ENCODE measurements at places on chromosomes 13 and 19.

- DNase-seq: no peak
These were observed 83.6 kb downstream of the FGF14 start for GRCh38 chr13:102318233-102318632.

DNA sequence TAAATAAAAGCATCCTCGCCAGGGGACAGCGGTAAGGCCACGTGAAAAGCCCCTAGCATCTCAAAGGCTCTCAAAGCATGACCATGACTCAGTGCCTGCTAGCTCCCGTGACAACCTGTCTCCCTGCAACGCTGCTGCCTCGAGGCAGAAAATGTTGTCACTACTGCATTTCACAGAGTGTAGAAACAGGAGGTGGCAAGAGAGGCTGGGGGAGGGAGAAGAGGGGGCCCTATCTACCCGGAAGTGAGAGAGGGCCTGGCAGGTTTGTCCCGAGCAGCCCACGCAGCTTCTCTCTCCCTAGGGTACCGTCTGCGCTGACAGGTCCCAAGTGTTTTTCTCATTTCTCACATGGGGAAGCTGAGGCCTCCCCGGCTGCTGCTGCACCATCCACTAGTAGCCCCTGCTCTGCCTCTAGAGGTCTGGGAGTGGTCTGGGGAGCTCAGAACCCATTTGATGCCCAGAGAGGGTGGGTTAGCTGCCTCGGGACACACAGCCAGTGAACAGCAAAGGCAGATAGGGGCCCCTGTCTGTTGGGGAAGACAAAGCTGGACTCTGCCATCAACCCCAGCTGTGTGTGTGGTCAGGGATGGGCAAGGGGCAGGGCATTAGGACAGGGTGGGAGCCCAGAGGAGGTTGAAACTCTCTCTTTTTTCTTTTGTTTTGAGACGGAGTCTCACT lies 3.7 kb downstream of the TINCR start:
- DNase-seq: no peak

DNA sequence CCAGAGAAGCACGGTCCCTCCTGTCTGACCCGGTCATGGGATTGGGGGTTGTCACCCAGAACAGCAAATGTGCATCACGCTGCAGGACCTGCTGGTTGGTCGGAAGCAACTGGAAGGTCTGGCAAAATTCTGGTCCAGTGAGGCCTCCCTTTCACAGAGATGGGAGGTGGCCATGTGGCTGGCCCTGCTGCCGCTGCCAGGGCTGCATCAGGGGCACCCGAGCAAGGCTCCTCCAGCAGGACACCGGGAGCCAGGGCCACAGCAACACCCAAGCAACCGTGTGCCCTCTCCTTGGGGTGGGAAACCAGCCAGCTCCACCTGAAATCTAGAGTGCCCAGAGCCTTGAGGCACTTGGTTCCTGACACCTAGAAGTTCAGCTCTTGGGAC lies 11.5 kb upstream of the GAS6 start:
- DNase-seq: no peak

DNA sequence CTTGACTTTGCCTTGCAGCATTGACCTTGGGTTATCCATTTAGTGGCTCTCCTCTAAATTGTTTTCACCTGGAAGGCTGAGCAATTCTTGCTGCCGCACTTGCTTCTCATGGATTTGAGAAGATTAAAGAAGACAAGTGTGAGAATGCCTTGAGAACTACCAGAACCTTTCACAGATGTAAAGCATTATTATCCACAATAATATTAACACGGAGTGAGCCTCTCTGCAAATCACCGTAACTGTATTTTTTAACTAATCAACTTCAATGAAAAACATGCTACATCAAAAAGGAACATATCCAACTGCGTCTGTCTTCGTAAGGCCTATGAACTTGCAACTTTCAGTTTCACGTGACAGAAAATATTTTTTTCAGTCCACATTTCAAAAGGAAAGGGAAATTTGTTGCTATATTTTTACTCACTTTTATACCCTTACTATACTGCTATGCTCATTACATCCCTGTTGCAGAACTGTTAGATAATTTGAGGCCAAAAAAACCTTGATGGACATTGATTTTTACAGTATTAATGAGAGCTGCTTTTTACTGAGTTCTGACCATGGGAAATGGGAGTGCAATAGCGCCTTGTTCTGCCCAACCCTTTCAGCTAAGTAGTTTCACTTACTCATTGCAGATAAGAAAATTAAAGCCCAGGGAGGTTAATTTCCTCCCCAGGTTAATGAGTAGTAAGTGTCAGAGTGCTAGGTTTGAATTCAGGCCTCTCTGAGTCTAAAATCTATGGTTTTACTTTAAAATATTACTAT lies 93.8 kb upstream of the RAP2A start:
- DNase-seq: no peak

- DNase-seq: no peak
These were observed 82.9 kb downstream of the ZAR1L start for GRCh38 chr13:32232263-32232662.

DNA sequence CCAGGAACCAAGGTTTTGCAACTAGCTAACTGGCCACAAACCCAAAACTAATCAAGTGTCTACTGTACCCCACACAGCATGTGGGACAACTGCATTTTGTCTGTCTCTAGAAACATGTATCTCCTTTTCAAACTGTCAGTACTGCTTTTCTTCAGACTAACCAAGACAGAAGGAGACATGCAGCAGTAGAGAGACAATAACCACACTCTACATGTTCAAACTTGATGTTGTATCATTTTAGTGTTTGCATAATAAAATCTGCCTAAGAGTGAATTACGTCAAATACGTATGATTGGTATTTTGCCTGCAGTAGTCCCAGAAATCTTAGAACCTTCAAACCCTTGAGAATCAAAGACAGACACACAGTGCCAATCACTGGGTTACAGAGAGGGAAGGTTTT lies 22.0 kb upstream of the FREM2 start:
- no peak for DNase-seq

- DNase-seq: no peak
These were observed 257.7 kb downstream of the SPRY2 start for GRCh38 chr13:80083081-80083852.

- DNase-seq: peak; percentile 74
These were observed 43.1 kb downstream of the CYP4F22 start for GRCh38 chr19:15551293-15552004.

DNA sequence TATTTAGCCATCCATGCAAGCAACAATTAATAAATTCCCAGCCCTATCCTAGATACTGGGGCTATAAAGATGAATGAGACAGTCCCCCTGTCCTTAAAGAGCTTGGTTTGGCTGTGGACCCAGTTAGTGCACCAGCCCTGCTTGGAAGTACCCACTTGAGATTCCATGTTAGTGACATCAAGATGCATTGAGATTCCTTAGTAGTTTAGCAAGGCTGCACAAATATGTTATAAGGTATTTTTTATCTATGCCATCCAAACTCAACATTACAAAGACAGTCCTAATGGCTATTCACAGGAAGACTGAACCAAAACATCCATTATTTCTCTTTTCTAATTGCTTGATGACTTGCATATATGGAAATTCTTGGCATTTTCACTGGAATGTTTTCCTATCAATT lies 48.8 kb upstream of the RAP2A start:
- DNase-seq: no peak

GRCh38 chr19:28221736-28222135 lies 991.2 kb downstream of the UQCRFS1 start:
- no peak for DNase-seq

DNA sequence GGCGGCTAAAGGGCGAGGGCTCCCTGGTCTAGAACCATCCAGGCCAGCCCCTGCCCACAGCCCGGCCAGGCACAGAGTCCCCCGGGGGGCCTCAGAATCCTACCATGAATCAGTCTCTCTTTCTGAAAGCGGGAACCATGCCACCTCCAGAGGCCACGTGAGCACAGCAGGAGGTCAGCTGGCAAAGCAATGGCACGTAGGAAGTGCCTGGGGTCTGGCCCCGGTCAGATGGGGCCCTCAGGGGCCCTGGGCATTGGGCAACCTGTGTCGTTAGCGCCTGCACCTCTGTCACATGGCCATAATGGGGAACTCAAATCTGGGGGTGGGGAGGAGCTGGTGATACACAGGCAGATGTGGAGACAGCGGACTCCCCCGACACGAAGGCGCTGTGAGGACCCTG lies 8.8 kb downstream of the MFSD12 start:
- no peak for DNase-seq

DNA sequence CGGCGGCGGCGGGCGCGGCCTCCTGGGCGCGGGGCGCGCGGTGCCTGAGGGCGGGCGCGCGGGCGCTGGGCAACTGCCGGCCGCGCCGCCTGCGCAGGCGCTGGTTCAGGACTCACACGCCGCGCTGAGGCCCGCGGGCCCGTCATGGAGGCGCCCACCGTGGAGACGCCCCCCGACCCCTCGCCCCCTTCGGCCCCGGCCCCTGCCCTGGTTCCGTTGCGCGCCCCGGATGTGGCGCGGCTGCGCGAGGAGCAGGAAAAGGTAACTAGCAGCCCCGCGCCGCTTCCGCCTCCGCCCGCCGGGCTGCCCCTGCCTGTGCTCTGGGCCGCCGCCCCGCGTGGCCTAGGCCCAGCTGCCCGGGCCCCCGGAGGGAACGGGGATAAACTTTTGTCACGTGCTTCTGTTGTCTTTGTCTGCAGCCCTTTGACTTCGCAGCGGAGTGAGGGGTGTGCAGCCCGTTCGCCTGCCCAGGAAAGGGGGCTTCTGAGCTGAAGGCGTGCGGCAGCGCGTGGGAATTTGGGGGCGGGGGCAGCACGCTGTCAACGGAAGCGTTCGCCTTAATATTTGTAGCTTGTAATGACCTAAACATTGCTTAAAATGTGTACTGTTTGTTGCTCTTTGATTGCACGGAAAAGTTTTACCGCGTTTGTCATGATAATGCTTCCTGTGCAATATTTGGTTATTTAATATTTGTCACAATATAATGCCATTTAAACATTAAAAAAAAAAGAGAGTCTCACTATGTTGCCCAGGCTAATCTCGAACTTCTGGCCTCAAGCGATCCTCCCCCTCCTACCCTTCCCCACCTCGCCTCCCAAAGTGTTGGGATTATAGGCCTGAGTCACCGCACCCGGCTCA lies 594 bp downstream of the URI1 start:
- DNase-seq: peak; percentile 75

GRCh38 chr13:43094901-43095300 lies 71.5 kb downstream of the DNAJC15 start:
- no peak for DNase-seq

GRCh38 chr19:41452584-41453275 lies 9.8 kb downstream of the ERICH4 start:
- DNase-seq: no peak

GRCh38 chr19:11580116-11580515 lies 2.7 kb upstream of the ACP5 start:
- no peak for DNase-seq

- no peak for DNase-seq
These were observed 2.7 kb upstream of the CEBPA start for GRCh38 chr19:33304760-33305647.

DNA sequence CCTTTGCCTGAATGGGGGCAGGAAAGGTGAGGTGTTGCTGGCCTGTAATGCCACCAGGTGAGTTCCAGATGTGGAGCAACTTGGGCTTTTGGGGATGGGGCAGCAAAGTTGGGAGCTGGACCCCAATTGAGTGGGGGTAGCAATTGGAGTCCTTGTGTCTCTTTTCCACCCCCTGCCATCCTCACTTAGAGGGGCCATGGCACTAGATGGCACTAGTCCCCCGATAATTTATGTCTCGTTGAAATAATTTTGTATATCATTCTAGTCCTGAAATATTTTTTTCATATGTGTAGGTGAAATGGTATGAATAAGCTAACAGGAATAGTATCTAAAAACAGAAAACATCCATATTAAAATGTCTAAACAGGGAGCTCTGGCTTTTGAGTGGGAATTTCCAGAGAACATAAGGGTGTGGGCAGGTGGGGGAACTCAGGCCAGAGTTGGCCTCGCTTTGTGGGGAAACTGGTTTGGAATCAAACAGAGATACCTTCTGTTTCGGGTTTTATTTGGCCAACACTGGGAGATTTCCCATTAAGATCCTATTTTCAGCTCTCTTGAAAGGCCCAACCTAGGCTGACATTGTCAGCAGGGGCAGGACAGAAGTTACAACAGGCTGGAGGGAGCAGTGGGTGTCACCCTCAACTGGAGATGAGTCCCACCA lies 3.4 kb downstream of the ZNF576 start:
- no peak for DNase-seq

DNA sequence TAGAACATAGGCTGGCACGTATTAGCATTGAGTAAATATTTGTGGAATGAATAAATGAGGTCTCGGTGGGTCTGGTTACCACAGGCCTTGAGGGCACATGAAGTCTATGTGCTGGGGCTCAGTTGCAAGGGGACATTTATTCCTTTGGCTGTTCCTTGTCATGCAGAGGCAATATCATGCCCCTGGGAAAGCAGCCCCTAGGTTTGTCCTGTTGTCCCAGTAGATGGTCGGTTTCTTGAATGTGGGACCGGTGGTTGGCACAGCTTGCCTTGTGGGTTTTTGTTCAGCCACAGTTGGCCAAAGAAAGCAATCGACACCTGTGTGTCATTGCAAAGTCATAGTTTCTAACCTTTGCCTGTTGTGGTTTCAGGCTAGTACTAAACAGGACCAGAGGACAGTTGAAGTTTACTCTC lies 24.7 kb upstream of the GPR183 start:
- no peak for DNase-seq

DNA sequence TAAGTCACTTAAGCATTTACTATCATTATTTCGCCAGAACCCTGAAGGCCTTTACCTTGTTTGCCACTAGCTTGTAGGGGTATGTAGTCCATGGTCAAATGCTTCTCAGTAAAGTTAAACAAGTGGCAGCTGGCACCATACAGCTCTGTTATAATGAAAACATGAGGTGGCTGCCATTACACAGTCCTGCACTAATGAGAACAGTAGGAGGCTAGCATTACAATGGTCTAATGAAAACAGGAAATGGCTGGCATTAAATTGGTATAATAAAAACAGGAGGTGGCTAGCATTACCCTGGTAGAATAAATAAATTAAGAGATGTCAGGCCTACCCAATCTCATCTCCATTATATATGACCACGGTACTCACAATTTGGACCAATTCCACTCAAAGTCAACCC lies 107.5 kb downstream of the PCDH17 start:
- DNase-seq: no peak

DNA sequence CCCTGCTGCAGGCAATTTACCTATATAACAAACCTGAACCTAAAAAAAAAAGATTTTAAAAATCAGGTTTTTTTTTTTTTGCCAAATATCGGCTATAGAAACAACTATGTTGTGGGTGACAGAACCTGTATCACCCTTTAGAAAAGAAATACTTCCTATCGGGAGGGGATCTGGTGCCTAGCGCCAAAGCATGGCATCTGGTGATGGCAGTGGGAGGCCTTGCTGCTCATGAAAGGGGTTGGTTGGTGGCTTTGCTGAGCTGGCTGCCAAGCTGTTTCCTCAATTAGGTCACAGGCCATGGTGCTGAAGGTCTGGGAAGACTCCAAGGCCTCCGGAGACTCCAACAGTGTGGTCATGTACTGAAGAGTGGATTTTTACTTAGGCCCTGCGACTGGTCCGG lies 328.5 kb downstream of the KLF5 start:
- DNase-seq: no peak

Measured in activated naive CD4-positive, alpha-beta T cell treated with Interleukin-2 at 50 U/mL for 16 hours (primary cell).